ENCODE measurements at places on chromosomes 6 and 20.

GRCh38 chr20:21519136-21519584 is 5.3 kb upstream of the NKX2-2 start:
- no peak for DNase-seq

DNA sequence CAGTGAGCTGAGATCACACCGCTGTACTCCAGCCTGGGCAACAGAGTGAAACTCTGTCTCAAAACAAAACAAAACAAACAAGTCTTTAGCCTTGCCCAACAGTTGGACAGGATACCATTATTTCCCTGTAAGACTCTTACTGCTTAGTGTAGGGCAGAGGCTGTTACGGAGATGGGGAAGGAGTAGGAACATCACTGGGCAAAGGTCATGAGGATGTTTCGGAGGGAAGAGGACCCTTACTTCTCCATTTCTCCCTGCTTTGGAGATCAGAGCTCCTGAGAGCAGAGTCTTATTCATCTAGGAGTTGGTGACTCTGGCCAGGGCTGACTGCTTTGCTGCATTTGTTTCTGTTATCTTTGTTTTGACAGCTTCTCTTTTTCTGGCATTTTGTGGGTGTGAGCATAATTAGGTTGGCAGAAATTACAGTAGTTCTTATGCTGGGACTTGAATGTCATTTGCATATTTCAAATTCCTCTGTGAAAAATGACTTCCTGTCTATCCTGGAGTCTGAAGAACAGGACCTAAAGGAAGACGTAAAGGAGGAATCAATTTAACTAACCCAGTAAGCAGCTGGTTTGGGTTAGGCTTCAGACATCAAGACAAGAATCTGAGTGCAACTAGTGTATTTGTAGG is 89.0 kb downstream of the CDS2 start:
- no peak for DNase-seq

DNA sequence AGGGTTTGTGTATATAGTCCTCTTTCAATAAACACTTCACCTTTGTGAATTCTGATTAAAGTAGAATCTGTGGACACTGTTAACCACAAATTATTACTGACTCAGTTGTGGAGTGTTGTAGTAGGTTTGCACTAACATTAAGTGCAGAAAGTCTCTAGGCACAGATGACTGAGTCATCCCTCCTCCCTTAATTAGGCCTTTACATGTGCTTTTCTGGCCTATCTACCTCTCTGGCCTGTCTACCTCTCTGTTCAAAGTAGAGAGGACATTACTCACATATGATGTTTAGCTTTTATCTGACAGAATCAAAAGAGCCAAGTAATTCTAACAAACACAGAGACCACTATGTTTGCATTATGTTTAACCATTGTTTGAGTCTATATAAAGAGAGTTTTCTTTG is 783.0 kb downstream of the TENT5A start:
- DNase-seq = no peak

- no peak for DNase-seq
Measured at GRCh38 chr6:137827977-137828810, 38.9 kb upstream of the TNFAIP3 start.

DNA sequence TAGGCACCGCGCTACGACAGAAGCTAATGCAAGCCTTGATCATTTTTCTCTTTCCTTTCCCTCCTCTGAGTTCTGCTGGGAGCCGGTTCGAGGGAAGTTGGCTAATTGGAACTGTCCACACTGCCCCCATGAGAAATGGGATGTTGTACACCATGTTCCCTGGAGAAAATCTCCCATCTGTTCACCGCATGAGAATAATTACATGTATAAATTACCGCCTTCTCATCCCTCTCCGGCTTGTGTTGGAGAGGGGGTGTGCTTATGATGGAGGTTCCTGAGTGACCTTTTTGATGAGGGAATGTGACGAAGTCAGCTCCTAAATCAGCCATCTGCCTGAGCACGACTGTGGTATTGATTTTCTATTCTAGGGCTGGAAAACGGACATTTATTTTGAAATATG is 320.2 kb upstream of the SULF2 start:
- DNase-seq = no peak

GRCh38 chr6:41187924-41188886 is 12.7 kb downstream of the TREML2 start:
- no peak for DNase-seq

GRCh38 chr20:2795451-2795850 is 5.0 kb downstream of the CPXM1 start:
- no peak for DNase-seq

DNA sequence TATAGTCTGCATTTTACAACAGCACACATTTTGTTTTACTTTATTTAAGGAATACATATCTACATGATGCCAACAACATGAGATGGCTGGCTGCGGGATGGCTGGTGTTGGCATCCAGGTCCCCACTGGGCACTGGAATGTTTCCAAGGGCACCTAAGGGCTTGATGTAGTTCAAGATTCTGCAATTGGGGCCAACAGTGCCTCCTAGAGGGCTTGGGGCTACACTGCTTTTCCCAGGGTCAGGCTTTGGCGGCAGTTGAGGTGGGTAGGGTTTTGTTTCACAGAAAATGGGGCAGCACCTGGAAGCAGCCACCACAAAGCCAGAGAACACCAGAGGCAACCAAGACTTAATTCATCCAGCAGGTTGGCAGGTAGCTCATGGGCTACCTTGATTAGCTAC is 202.2 kb upstream of the PRND start:
- DNase-seq = no peak

DNA sequence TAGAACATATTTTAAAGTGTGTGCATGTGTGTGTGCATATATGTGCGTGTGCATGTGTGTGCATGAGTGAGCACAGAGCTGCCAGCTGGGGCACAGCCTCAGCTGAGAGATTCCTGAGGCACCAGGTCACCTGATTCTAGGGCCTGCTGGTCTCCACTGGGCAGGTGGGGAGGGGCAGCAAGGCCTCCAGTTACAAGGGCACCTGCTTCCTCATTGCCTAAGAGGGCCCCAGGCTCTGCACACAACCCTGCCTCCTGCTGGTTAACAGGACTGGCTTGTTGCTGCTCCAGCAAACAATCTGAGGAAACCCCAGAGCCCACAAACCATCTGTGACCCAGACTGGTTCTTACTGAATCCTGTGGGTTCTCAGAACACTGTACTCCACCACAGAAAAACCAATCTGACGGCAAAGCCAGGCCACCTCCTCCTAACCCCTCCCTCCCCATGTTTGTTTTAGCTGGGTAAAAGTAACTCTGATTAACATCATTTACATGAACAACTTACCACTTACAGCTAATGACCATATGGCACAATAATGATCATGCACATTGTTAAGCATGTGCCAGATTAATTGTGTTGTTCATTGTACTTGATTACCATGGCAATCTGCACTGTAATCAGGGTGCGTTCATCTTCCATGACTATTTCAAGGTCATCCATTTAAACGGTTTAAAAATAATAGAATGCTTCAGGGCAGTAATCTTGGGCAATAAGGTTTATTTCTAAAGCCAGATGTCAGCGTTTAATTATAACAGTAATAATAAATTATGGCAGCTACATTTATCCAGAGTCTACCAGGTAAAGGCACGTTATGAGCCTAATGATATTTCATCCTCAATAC is 23.1 kb upstream of the UBE2J1 start:
- peak; percentile 82 for DNase-seq

- no peak for DNase-seq
Measured at GRCh38 chr20:63688228-63689045, 8.0 kb upstream of the TNFRSF6B start.

- DNase-seq = no peak
Measured at GRCh38 chr20:19338380-19338779, 125.9 kb downstream of the SLC24A3 start.

- DNase-seq = peak; percentile 57
Measured at GRCh38 chr6:30821862-30822784, 62.2 kb upstream of the DDR1 start.

DNA sequence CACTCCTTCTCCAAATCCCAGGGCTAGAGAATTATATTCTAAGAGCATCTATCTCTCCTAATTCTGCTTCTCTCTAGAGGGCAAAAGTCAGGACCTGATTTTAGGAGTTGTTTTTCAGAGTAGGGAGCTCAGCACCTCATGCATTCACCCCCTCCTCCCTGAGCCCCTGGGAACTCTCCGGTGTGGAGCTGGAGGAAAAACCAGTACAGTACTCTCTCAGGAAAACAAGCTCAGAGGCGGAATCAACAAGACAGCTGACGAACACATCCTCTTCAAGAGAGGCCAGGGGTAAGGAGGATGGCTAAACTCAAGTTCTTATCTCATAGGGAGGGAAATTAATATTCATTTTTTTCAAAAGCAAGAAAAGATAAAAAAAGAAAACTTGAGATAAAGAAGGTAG is 120.1 kb upstream of the CDYL start:
- DNase-seq = no peak

DNA sequence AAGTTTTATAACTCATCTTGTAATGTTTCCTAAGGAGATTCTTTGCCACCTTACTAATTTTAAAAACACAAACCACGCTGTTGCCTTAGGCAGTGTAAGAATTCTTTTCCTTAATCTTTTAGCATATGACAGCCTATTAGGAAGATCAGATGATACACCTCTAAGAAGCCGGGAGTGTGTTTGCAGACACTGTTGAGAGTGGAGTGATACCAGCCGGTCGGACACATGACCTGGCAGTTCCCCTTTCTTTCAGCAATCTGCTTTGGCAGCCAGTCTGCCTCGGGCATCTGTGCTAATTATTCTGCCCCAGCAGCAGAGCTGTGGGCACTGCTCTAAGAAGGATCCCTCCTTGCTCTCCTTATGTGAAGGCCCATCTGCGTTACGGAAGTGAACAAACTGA is 50.9 kb downstream of the PLCB4 start:
- DNase-seq = no peak

GRCh38 chr6:12296255-12296573 is 6.1 kb downstream of the EDN1 start:
- no peak for DNase-seq

- no peak for DNase-seq
Measured at GRCh38 chr20:2164966-2165365, 63.3 kb downstream of the STK35 start.

- no peak for DNase-seq
Measured at GRCh38 chr6:144416773-144417172, 131.6 kb downstream of the UTRN start.

- no peak for DNase-seq
Measured at GRCh38 chr6:7391151-7391550, 1.5 kb downstream of the RIOK1 start.

DNA sequence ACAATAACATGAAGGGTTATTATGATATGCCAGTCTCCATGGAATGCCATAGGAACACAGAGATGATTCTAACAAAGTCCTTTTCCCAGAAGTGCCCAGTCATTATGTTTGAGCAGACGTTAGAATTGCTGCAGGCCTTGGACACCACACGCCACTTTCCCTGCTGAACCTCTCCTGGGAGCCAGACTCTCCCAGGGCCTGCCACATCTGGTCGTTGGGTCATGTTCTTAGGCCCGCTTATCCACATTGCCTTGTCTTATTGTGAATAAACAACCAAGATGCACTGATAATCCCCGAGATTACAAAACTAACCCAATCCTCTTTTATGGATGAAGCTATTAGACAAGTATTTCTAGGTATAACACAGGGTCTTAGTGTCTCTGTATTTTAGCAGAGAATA is 276.5 kb upstream of the CITED2 start:
- no peak for DNase-seq

DNA sequence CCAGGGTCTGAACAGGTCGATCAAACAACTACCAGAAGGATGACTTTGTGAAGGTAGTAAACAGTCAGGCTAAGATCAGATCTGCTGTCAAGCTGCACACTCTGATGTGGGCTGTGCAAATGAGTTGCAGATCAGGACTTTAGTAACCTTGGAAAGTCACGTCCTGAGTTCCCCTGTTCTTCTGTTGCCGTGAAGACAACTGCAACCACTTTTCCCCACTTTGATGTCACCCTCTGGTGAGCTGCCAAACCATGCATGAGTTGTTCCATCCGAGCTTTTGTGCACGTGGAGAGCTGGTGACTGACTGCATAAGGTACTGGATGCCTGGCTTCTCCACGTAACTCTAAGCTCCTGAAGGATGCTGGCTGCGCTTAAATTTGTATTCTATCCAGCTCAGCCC is 111.0 kb downstream of the CD83 start:
- no peak for DNase-seq

GRCh38 chr6:57134954-57135353 is 37.2 kb upstream of the BAG2 start:
- DNase-seq = no peak

DNA sequence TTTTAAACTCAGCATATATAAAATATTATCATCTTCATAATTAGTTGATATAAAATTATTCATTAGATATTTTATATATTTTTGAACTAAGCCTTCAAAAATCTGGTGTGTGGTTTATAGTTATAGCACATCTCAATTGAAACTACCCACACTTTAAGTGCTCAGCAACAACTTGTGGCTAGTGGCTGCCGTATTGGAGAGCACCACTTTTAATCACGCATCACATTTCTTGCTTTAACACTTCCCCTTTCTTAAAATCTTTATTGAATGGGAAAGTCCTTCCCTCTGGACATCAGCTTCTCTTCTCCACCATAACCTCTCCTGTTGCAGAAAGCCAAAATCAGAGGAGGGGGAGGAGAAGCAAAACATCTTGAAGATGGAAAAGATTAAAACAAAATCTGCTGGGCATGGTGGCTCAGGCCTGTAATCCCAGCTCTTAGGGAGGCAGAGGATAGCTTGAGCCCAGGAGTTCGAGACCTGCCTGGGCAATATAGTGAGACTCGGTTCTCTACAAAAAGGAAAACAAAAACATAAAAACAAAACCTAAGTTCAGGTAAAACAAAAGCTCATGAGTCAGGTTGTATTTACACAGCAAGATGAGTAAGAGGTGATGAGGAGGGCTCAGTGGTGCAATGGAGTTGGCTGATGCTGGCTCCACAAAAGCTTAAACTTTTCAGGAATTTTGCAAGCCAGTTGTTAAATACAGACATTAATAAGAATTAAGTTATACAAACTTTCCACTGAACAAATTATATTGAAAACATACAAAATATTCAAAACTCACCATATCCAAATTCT is 237.0 kb upstream of the SUPT3H start:
- DNase-seq = no peak

GRCh38 chr6:99661870-99662269 is 55.2 kb downstream of the PRDM13 start:
- DNase-seq = no peak

DNA sequence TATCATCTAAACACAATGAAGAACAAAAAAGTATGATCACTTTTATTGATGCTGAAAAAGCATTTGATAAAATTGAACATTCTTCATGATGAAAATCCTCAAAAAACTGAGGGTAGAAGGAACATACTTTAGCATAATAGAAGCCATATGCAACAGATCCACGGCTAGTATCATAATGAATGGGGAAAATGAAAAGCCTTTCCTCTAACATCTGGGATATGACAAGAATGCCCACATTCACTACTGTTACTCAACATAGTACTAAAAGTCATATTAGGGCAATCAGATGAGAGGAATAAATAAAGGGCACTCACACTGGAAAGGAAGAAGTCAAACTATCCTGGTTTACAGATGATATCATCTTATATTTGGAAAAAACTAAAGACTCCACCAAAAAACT is 256.6 kb downstream of the RFPL4B start:
- DNase-seq = no peak

DNA sequence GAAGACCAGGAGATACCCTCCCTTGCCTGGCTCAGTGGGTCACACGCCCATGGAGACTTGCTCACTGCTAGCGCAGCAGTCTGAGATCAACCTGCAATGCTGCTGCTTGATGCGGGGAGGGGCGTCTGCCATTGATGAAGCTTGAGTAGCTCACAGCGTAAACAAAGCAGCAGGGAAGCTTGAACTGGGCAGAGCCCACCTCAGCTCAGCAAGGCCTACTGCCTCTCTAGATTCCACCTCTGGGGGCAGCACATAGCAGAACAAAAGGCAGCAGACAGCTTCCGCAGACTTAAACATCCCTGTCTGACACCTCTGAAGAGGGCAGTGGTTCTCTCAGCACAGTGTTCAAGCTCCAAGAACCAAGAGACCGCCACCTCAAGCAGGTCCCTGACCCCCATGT is 271.3 kb downstream of the ESR1 start:
- no peak for DNase-seq
